ENCODE measurements at places on chromosomes 5 and 9.

- DNase-seq, result no peak
Observed at GRCh38 chr5:1186351-1187233, 14.8 kb upstream of the SLC6A19 start.

DNA sequence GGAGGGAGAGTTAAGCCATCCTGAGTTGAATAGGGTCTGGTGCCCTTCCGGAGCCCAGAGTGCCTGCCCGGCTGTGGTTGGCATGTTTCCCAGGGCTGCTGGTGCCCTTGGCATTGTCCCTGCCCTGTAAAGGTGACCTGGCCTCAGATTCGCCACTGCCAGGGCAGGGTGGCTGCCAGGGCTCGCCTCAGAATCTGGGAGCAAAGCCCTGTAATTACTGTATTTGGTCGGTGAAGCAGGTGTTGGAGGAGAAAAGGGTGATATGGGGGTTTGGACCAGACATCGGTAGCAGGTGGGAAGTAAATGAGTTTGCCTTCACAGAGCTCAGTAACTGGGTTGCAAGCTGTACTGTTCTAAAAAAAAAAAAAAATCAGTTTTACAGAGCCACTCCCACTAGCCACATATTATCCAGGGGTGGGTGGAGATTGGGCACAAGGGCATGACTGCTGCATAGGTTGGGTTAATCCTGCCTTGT is 47.6 kb downstream of the RGS3 start:
- DNase-seq, result no peak

GRCh38 chr9:121744687-121745395 is 93.4 kb downstream of the DAB2IP start:
- DNase-seq, result no peak

GRCh38 chr5:169542811-169543210 is 40.8 kb upstream of the SPDL1 start:
- no peak for DNase-seq

DNA sequence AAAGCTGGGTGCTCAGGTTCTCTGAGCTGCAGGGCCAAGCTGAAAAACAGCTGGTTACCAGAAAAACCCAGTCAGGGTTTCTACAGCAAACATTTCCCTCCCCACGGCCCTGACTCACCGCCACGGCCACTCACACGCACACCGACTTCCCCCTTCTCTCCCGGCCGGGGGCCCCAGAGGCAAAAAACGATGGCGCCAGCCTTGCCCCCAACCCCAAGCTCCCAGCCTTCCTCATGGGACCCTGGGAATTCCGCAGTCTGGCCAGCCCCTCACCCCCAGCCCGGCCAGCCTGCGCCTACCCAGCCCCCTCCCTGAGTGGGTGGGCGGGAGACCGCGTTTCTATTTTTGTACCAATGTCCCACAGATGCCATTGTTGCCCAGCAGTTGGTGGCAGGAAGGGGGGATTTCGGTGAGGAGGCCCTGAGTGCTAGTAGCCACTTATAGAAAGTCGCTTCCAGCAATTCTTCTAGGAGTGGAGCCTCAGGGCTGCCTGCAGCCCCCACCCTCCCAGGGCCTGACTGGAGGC is 18.4 kb downstream of the ENG start:
- DNase-seq, result peak; percentile 96

DNA sequence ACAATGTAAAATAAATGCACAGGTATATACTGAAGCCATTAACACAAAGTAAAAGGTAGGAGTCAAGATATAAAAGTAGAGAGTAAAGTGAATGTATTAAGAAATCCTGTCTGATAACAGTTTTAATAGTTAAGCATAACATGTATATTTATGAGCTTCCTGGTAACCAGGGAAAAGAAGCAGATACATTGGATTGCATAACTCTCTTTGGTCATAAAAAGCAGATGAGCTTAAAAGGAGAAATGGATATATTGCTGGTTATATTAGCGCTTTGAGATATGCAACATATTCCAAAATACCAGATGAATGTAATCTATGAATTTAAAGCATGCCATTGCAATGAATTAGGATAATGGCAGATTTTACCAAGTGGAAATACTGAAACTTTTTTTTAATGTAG is 6.2 kb upstream of the TNFSF8 start:
- peak; percentile 45 for DNase-seq
